ENCODE measurements at places on chromosomes 6 and 20.

DNA sequence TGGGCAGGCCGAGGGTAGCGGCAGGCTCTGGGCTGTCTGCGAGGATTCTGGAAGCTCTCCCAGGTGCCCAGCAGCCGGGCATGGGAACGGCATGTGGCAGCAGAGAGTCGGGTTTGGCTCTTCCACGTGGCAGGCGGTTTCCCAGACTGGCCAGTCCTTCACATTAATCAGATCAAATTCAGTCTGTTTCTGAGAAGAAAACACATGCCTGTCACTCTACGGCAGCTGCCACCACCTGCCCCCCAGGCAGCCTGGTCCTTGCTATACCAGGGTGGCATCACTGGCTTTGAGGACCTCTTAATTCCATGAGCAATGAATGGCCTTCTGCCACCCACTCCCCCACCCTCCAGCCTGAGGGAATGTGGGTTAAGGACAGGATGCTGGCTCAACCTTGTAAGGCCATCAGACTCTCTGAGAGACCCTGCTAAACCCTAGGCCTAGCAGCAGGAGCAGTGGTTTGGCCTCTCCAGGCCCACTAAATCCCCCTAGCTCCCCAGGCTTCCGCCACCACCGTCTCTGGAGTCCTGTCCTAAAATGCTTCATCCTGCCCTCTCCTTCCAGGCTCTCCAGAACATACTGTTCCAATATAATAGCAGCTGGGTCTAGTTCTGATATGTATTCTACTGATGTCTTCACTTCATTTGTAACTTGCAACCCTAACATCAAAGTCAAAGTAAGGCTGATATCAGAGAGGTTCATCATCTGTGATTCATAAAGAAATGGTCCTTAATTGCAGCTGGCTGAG, 47.8 kb downstream of the PLCG1 start:
- DNase-seq, result no peak

DNA sequence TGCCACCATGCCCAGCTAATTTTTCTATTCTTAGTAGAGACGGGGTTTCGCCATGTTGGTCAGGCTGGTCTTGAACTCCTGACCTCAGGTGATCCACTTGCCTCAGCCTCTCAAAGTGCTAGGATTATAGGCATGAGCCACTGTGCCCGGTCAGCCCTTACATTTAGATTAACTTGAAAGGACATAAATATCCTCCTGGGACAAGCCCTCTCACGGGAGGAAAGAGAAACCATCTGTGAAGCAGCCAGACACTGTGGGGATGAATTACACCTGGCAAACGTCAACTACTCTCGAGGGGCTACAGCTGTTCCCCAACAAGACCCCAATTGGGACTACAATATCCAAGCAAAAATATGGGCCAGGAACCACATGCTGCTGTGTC, 32.7 kb upstream of the SAMHD1 start:
- DNase-seq, result no peak

- DNase-seq, result no peak
Observed at GRCh38 chr6:343960-344815, 47.4 kb upstream of the IRF4 start.

DNA sequence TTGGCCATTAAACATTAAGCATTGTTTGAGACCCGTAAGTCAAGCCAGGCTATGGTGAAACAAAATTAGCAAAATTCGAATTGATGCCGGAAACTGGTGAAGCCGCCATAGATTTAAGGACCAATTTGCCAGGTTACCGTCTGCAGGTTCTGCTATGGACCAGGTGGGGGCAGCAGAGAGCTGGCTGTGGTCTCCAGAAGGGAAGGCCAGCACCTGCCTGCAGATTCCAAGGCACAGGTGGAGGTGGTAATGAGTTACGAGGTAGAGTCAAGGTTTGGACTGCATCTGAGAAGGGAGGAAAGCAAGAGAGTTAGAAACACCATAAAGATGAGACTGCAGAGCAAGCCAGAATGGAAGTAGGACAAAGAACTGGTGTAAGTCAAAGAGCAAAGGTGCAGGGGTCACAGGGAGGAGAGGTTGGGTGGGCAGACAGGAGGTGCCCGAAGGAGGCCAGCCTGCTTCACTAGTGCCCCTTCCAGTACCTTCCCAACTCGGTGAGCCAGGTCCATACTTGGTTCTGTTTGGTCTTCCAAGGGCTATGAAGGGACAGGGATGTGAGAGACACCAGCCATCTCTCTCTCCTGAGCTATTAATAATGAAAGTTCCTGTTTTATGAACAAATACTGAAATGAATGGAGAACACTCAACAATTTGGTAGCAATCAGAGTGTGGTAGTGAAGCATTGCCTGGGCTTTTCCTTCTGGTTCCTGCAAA, 131.6 kb upstream of the ESR1 start:
- no peak for DNase-seq

- DNase-seq, result peak; percentile 37
Observed at GRCh38 chr6:53979468-53980067, 131.7 kb upstream of the MLIP start.

- no peak for DNase-seq
Observed at GRCh38 chr6:49406250-49406970, 56.6 kb downstream of the MMUT start.

DNA sequence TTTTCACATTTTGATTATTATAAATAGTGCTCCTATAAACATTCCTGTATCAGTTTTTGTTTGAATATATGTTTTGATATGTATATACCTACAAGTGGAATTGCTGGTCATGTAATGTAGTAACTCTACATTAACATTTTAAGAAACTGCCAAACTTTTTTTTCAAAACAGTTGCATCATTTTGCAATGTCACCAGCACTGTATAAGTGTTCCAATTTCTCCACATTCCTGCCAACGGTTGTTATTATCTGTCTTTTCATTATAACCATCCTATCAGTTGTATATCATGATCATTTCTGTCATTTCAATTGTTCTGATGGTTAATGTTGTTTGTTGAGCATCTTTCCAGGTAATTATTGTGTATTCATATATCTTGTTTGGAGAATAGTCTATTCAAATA, 44.8 kb upstream of the SAMD5 start:
- no peak for DNase-seq

DNA sequence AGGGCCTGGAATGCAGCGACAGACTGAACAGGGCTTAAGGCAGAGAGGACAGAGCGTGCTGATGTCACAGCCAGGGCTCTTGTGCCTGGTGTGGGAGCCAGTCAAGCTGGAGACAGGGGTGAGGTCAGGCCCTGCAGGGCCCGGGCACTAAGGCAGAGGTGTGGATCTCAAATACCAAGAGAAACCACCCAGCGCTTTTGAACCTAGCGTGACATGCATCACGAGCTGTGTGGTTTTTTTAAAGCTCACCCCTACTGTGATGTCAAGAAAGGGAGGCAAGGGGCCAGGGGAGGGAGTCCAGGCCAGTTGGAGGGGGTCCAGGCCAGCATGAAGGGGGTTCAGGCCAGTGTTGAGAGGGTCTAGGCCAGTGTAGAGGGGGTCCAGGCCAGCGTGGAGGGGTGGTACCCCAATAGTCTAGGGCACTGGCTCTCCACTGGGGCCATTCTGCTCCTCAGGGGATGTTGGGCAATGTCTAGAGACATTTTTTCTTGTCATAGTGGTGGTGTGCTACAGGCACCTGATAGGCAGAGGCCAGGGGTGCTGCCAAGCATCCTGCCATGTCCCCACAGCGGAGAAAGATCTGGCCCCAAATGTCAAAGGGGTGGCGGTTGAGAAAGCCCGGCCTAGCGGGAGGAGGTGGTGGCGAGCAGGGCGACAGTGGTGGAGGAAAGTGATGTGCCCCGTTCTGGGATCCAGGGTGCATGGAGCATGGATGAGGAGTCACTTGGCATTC, 42.6 kb downstream of the RBM38 start:
- DNase-seq, result no peak

- DNase-seq, result no peak
Observed at GRCh38 chr6:16097382-16098171, 31.3 kb upstream of the MYLIP start.

GRCh38 chr6:119209452-119210205, 131.2 kb upstream of the FAM184A start:
- DNase-seq, result no peak

DNA sequence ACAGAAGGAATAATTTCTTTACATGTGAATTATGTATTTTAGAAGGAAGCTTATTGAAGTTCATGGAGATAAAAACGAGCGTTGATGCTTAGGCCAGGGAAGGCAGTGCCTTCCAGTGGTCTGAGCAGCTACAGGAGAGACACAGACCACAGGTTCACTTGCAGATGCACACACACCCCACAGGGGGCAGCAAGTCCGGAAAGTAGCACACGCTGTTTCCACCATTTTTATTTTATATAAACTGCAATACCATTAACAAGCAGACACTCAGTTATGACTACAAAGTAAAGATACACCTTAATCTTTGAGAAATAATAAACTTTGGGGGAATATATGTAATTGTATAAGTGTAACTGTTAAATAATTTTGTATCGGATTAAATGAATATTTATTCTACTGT, 13.5 kb upstream of the DACT2 start:
- no peak for DNase-seq

DNA sequence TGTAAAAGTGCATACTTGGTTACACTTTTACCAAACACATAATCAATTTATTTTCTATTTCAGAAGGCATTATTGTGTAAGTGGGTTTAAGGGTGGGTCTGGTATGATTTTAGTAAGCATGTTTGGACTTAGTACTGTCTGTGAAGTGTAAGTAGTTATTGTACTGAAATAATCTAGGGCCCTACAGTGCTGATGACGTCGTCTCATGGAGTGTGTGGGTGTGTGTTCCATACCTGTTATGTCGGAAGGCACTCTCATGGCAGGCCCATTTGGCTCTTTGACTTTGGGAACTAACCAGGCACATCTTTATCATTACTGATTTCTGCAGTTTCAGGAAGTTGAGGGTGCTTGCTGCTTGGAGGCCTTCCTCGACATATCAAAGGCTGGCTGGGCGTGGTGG, 155.1 kb downstream of the SASH1 start:
- no peak for DNase-seq

- DNase-seq, result no peak
Observed at GRCh38 chr6:33957131-33957891, 153.5 kb upstream of the MLN start.

DNA sequence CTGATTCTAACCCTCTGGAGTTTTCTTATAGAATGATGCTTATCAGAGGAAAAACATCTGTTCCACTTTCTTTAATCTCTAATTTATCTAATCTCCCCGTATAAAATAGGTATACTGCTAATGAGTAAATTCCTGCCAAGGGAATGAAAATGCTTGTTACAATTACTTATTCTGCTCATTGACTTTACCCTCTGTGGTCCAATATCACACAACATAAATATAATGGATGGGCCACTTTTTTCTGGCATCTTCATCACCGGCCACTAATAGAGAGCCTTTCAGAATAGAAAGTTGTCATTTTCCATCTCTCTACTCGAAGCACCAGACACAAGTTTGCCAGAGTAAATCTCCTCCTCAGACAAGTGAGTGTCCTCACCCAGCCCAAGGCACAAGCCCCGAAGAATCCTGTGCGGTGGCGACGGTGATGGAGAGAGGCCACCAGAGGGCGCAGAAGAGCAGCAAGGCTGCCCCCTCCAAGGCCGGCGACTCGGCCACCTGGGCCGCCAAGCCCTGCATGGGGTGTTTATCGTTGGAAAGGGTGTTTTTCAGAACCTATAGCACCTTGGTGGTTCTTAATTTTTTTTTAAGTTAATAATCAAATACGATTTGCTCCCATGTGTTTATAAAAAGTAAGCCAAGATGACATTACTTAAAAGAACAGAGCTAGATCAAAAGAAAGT, 212.9 kb upstream of the ARID1B start:
- peak; percentile 4 for DNase-seq

- DNase-seq, result no peak
Observed at GRCh38 chr6:160996131-160996601, 4.6 kb downstream of the MAP3K4 start.

DNA sequence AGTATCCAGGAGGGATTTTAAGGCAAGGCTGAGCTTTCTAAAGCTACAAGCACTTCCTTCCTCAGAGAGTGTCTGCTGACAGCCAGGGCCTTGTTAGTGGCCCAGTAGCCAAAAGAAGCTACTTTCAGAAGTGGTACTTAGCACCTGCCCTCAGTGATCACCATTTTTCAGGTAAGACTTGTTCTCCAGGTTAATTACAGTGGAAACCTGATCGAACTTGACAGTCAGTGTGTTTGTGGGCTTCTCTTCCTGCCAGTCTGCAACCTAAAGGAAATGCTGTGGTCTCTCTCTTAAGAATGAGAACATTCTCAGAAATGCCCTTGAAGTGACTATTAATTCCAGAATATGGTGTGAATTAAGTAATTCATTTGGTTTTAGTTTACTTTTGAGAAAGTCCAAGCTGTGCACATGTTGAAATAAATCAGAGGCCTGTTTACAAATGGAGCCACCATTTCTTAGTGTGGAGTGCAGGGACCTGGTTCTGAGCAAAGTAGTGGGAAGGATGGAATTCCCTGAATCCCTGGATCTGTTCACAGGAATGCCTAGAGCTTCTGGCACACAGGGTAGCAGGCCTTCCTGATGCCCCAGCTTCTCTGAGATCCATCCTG, 185.3 kb upstream of the AGPAT4 start:
- DNase-seq, result no peak

DNA sequence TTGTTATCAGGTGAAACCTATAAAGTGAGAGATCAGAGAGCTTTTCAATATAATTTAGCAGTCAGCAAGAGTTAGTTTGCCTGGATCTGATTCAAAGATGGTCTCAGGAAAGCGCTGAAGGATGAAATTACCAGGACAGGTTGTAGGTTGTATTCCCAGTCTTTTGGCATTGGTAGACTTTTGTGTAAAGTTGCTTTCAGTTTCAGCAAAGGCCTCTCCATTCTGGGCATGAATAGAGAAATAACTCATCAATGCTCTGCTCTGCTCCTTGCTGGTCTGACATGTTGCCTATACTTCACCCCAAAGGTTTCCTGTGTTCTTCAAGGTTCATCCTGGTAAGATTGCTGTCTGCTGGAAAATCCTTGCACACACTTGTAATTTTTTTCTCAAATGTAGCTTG, 714.8 kb downstream of the EPM2A start:
- DNase-seq, result no peak

DNA sequence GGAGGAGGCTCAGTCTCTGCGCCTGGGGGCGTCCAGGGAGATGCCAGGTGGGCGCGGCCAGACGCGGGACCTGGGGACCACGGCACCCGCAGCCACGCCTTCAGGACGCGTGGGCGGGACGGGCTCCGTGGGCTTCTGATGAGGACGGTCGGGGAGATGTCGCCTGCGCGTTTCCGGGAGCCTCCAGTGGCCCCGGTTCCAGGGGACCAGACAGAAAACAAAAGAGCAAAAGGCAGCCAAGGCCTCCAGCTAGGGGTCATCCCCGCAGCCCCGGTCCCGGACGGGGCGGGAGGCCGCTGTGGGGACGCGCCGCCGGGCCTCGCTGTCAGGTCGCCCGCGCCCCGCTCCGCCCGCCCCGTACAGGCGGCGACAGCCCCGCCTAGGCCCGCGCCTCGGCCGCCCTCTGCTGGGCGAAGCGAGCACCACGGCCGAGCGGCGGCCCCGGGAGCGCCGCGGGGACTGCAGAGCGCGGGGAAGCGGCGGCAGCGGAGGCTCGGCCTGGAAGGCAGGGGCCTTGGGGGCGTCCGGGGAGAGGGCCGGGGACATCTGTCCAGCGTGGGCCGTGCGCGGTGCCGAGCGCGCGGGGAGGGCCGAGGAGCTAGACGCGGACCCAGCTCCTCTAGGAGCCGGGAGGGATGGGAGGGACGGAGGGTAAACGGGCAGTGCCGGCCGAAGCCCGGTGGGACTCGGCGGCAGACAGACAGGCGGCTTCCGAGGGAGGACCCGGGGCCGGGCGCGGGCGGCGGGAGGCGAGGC, 48.7 kb downstream of the TMEM242 start:
- DNase-seq, result peak; percentile 22
